ENCODE measurements at places on chromosomes 4 and X.

- no peak for DNase-seq
Observed at GRCh38 chr4:90189946-90190345, 62.8 kb downstream of the CCSER1 start.

DNA sequence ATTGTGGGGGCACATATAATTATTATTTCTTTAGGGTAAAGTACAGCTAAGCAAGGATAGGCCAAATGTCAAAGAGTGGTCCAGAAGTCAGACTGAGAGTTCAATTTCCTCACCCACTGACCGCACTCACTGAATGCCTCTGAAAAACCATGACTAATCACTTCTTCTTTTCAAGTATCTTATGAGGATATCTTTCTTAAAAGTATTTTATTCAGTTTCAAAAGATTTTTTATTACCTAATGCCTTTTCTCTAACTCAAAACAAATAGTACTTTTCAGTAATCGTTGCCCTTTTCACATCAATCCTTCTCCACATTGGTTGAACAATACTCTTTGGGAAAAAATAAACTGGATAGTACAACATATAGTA is 61.7 kb upstream of the CAMK2D start:
- no peak for DNase-seq

DNA sequence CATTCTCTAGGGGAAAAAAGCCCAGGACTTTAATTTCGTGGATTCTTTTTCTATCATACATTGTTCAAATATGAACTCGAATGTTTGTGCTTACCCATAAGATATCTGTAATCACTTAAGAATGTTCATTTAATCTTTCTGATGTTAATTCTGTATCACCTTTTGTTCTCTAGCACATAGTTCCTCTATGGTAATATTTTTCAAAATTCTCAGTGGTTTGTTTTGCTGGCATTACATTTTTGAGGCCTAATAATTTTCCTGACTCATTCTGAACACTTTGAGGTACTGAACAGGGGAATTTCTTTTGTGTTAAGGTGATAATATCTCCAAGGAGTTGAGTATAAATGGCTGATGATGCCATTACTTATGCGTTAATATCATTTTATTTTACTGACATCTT is 490.7 kb upstream of the PITX2 start:
- DNase-seq: no peak

GRCh38 chrX:115360220-115360781 is 70.8 kb downstream of the LUZP4 start:
- no peak for DNase-seq

DNA sequence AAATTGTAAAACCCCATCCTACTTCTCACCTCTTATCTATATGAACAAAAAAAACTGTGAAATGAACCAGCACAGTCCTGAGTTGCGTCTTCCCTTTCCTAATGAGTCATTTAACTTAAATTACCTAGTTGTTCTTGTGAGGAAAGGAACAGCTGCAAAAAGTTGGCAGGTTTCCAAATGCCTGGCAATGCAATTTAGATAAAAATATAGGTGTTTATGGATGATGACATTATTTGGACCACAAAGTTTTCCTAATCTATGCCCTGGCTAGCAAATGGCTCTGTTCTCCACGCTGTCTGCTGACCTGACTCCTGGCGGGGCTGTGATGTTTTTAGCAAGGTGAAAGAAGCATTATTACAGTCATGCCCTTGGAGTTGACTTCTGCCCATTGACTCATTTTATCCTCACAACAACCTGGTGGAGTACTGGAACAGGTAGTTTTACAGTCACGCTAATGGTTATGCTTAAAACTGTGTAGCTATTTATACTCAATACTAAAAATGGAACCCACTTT is 29.8 kb upstream of the RELL1 start:
- peak; percentile 16 for DNase-seq

DNA sequence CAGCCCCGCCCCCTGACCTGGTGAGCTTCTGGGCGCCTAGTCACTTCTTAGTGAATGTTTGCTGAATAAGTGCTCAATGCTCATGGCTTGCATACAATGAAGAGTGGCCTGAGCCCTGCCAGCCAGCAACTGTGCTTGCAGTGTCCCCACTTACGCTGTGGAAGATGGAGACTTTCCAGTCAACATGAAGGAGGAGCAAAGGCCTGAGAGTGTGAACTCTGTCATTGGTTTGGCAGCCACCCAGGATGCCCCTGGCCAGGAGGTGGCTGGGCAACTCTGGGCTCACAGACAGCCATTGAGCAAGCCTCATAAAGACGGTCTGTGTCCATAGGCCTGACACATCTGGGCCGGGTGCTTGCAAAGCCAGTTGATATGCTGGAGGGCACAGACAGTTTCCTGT is 72.1 kb upstream of the MAMLD1 start:
- no peak for DNase-seq
